ENCODE measurements at places on chromosomes 6 and 20.

DNA sequence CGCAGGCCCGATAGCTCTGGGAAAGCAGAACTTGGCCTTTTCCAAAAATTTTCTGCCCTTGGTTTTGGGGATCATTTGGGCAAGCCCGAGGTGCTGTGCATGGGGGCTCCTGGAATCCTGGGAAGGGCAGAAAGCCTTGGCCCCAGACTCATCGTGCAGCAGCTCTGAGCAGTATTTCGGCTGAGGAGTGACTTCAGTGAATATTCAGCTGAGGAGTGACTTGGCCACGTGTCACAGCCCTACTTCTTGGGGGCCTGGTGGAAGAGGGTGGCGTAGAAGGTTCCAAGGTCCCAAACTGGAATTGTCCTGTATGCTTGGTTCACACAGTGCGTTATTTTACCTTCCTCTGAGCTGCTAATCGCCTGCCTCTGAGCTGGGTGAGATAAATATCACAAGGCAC, 1.1 kb upstream of the BMP2 start:
- DNase-seq = no peak

- no peak for DNase-seq
These were observed 195.1 kb downstream of the BMP7 start for GRCh38 chr20:57071283-57071731.

- no peak for DNase-seq
These were observed 325.5 kb upstream of the IMPG1 start for GRCh38 chr6:76397966-76398365.

DNA sequence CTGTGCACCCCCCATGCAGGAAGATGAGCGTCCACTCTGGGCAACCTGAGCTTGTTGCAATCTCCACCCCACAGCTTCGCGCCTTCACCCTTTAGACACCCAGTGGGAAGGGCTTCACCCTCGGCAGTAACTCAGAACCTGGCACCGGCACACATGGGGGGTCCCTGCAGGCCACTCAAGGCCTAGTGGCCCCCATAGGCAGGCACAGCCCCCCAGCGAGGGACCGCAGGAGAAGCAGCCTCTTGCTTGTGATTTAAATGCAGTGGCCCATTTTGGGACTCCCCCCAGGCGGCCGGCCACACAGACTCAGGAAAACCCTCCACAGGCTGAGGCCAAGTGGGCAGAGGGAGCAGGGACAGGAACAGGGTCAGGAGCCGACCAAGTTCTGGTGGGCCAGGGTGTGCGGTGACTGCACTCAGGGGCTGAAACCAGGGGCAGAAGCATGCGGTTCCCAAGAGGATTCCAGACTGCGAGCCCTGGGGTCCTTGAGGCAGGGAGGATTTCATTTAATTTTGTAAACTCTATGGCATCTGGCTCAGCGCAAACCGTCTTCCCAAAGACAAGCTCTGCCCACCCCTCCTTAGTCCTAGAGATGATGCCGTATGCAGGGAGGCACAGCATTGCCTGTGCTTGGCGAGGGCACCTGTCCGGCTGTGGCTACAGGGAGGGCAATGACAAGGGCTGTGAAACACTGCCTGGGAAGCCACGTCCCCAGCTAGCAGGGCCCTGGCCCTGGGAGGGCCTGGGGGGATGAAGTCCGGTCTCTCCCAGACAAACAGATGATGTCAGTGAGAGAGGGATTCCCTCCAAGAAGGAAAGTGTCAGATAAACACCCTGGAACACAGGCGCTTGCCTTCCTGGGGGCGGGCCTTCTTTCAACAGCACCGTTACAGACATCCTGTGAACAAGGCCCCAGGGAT, 52.9 kb upstream of the GPR31 start:
- DNase-seq = no peak

GRCh38 chr6:42984001-42984923, at the start of gene PPP2R5D:
TSS of gene PPP2R5D (plus strand) at chr6:42984570. CDS start at chr6:42984678, 108 bp downstream.
- DNase-seq = peak; percentile 97

DNA sequence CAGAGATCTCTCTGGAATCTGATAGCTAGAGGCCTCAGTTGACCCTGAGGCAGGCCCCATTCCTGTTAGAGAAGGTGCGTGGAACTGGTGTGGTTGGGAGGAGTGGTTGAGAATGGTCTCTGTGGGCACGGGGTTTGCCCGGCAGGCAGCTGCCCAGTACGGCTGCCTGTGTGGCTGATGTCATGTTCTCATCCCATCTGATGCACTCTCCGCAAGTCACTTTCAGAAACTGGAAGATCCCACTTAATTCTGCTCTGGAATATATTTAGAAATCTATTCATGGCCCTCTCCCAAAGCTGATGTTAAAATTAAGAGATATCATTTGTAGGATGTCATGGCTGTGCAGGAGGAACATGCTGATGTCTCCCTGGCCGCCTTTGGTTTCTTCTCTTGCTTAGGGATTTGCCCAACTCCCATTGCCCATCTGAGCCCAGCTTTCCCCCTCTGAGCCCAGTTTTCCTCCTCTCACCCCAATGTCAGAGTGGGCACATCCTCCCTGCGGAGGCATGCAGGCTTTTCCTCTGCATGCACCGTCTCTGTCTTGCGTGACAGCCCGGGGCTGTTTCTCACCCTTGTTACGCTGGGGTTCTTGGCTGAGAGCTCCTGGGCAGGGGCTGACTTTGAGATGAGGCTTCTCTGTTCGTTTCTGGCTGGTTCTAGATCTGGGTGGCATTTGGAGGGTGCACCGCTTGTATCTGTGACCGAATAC, 21.0 kb downstream of the PHACTR3 start:
- no peak for DNase-seq

DNA sequence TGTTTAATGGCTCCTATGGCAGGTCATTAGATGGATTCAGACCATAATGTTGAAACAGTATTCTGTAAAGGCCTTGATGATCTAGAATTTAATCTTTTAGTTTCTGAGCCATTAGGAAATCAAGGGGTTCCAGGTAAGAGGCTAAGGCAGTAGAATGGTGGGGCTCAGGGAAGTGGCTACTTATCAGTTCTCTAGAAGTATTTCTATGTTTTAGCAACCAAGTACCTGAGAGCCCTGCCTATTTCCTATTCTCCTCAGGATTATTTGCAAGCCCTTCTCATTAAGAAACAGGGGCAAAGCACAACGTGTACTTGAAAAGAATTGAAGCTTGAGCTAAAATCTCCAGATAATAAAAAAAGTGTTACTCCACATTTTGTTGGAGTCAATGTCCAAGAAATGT, 646.5 kb downstream of the RNF144B start:
- no peak for DNase-seq

- peak; percentile 62 for DNase-seq
These were observed 79.0 kb downstream of the SYNJ2 start for GRCh38 chr6:158060455-158061360.

GRCh38 chr20:818001-818664, 15.4 kb upstream of the FAM110A start:
- no peak for DNase-seq

- DNase-seq = no peak
These were observed 165.5 kb downstream of the MOXD1 start for GRCh38 chr6:132235596-132236280.

GRCh38 chr6:157427969-157428368, 47.0 kb downstream of the ZDHHC14 start:
- no peak for DNase-seq

DNA sequence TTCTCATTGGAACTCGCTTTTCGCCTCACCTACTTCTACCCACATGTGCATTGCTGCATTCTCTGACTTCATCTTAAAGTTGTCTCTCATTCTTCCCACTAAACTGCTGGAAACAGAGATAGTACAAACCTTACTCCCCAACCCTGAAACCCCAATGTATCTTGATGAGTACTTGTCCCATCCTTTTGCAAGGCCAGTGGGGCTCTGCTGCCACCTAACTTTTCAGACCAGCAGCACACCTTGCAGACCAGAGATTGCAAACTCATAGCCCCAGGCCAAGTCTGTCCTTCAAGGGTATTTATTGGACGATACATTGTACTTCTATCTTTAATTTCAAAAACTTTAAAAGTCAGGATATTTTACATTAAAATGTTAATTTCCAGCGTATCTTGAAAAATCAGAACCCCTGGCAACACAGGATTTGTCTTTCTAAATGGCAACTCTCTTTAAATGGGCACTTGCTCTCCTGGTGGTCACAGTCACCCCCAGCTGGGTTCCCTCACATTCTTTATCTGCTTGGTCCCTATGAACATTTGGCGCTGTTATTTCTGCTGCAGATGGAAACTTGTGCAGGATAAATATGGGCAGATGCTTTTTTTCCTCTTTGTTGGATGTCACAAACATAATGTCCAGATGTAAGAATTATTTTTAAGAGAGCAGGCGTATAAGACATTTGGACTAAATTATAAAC, 83.9 kb downstream of the SOD2 start:
- no peak for DNase-seq

DNA sequence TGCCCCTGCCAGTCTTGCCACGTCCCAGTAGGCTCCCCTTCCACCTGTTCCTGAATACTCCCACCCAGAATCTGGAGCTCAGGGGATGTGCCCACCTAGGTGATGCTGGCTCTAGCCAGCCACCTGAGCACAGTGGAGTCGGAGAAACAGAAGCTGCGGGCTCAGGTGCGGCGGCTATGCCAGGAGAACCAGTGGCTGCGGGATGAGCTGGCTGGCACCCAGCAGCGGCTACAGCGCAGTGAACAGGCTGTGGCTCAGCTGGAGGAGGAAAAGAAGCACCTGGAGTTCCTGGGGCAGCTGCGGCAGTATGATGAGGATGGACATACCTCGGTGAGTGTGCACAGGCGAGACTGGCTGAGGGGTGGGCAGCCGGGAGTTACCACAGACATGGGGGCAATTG, 3.4 kb downstream of the KLC4 start:
- no peak for DNase-seq

DNA sequence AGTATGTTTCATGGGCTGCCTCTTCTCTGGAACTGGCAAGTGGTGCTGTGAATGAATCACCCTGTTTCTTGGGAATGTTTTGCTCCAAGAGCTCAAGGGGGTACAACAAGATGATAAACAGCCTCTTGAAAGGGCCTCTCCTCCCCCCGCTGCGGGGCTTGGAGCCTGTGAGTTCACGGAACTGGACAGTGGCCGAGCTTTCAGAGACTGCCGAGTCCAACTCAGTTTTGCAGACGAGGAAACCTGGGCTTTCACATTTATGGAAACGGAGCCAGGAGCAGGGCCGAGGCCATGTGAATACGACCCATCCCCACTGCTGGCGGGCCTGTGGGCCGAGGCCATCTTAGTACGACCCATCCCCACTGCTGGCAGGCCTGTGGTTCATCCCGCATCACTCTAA, 18.2 kb upstream of the SRC start:
- no peak for DNase-seq

- DNase-seq = no peak
These were observed 11.9 kb downstream of the KIF25 start for GRCh38 chr6:168009331-168009730.

GRCh38 chr6:11263291-11263775, 30.9 kb upstream of the NEDD9 start:
- DNase-seq = peak; percentile 92

DNA sequence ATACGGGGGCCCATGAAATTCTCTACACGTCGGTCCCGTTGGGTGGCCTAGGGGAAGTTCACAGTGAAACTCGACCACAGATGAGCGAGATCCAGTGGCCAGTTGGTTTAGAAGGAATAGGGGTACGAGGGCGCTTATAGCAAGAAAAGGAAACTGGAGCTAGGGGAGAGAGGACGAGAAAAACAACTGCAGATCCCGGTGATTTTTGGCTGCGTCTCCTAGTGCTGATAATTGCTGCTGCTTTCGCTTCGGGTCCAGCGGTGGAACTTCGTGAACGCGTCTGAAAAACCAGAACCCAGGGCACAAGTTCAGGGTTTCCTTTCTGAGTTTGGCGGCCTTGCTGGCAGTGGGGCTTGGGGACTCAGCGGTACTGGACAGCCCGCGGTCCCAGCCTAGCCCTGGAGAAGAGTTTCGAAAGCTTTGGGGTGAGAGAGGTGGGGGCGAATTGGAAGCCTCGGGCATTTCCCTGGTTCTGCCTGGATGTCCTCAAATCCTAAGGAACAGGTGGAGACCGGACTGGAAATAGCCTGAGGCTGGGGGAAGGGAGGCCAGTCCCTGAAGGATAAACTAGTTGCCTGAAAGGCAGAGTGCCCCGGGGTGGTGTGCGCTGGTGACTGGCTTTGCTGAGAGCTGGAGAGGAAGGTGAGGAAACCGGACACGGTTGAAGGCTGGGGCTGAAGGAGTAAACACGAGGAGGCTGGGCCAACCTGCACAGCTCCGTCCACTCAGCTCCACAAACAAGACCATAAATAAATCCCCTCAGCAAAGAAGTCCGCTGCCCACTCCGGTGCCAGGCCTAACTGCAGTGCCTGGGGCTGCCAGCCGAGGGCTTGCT, 793 bp downstream of the GMPR start:
- DNase-seq = no peak

DNA sequence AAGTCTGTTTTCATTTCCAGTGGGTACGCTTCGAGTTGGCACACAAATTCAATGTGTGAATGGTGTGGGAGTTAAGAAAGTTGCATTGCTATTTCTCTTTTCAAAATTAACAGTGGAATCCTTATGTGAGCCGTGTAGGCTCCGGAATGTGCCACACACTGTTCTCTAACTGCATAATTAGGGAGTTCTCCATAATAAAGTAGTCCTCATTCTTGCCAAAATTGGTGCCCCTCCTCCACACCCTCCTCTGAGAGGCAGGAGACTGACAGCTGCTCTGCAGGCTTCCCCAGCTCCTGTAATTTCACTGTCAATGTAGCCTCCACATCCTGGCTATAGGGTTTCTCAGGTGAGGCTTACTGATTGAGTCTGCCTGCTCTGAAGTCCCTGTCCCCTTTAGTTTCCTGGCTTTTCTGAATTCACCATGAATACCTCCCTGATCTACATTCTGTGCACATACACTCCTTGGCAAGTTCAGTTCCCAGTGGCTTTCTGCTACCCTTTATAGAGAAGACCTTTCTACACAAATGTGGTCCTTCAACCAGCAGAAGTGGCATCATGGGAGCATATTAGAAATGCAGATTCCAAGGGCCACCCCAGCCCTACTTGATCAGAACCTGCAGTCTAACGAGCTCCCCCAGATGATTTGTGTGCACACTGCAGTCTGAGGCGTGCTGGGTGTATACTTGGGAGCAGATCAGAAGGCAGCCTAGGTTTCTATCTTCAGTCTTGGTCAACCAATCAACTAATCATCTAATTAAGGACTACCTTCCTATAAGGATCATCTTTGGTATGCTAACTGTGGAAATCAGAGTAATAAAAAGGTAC, 19.9 kb upstream of the CCN6 start:
- DNase-seq = no peak

- DNase-seq = no peak
These were observed 615 bp upstream of the NTSR1 start for GRCh38 chr20:62707921-62708521.

GRCh38 chr20:15603978-15604805, 969.1 kb downstream of the KIF16B start:
- DNase-seq = no peak

GRCh38 chr20:59925899-59926298, 7.5 kb downstream of the SYCP2 start:
- no peak for DNase-seq

GRCh38 chr20:40991181-40991889, 37.3 kb upstream of the TOP1 start:
- no peak for DNase-seq

- no peak for DNase-seq
These were observed 881 bp upstream of the MCM3 start for GRCh38 chr6:52285177-52286068.

All from retinal pigment epithelial cell (primary cell).